ENCODE measurements at places on chromosomes 11 and 22.

GRCh38 chr11:94400050-94400449, 1.2 kb downstream of the GPR83 start:
- DNase-seq, result no peak

DNA sequence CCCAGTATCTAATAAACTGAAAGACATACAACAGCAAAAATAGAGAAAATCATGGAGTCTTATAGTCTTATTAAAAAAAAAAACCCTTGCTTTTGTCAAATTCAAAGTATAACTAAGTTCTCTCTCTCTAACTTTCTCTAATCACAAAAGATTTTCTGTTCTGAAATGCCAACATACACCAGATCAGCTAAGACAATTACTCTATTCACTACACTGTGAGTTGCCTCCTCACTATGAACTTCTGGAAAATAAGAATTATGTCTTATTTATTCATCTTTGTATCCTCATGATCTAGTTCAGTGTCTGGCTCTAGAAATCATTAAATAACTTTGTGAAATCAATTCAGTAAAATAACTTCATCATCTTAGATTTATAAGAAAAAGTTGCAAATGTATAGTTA, 12.7 kb downstream of the FAM76B start:
- DNase-seq, result no peak

DNA sequence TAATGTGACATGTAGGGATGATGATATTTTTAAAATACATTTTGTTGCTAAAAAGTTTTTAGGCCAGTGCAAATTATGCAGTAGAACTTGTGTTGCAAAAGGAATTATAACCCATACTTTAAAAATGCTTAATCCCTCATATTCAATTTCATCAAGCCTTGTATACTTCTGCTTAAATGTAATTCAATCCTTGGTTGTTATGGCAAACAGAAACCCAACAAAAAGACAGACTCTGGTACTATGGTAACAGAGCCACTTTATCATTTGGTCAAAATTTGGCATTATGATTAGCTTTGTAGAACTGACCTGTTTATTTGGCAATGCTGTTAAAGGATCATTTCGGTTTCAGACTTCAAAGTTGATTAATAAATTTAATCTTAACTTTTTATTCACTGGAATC, 284.8 kb downstream of the TMEM135 start:
- DNase-seq, result no peak

- no peak for DNase-seq
These were observed 120.3 kb upstream of the B3GAT1 start for GRCh38 chr11:134532131-134532920.

DNA sequence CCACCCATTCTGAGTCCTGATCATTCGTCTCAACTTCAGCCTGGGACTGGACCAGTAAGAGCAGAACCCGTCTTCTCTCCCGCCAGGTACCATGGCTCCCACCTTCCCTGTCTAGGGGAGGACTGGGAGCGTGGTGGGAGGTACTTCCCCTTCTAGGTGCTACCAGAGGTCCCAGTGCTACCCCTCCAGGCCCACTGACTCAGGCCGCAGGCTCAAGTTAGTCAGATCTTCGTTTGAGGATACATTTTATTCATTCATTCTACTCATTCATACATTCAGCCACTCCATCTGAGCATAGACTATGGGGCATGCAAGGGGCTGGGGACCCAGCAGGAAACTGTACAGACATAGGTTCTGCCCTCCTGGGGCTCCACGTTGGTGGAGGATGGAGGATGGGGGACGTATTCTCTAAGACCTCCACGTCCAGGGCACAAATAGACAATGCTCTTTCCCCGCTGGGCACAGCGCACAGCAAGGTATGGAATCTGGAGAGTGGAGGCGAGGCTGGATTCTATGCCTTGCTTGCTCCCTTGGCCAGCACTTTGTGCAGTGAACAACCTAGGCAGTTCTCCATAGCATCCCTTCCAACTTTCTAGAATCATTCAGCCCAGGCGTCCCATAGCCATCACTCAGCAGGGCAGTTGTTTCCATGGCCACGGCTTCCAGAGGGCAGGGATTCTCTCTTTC, 1.0 kb upstream of the RAB3IL1 start:
- no peak for DNase-seq

- DNase-seq, result no peak
These were observed 633.0 kb downstream of the TBC1D22A start for GRCh38 chr22:47395481-47395880.

GRCh38 chr11:60498399-60498798, 5.8 kb downstream of the MS4A12 start:
- no peak for DNase-seq

GRCh38 chr11:128608746-128609407, 21.5 kb upstream of the ETS1 start:
- DNase-seq, result no peak

- no peak for DNase-seq
These were observed 4.9 kb downstream of the PNPLA3 start for GRCh38 chr22:43928468-43928867.

- no peak for DNase-seq
These were observed 886.3 kb downstream of the NTM start for GRCh38 chr11:132256528-132257279.

DNA sequence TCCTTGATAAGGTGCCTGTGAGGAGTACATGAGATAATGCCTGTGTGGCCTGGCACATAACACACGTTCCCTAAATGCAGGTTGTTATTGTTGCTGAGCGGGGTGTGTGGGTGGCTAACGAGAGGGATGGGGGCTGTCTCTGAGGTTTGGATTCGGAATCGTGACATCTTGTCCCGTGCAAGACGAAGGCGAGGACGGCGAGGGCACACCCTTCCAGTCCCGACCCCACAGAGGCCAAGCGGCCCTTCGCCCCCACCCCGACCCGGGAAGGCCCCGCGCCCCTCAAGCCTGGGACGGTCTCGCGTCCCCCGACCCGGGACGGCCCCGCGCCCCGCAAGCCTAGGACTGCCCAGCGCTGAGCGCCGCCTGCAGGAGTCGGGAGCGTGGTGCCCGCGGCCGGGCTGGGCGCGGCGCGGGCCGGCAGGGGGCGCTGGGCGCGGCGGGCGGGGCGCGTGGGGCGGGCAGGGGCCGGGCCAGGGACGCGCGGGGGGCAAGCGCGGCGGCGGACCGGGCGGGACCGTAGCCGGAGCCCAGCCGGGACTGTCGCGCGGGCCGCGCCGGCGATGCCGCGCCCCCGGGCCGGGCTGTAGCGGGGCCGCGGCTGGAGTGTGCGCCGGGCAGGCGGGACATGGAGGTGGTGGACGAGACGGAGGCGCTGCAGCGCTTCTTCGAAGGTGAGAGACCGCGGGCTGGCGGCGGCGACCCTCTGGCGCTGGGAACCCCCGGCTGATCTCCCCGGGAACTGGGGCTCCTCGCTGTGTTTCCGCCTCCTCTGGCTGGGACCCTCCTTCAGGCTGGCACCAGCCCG, at the start of gene MYRF:
Gene MYRF, plus strand, starts transcription at position 520 of the 808 bp plus-strand sequence. Its CDS starts 109 bp downstream, at position 629.
- DNase-seq, result peak; percentile 39

DNA sequence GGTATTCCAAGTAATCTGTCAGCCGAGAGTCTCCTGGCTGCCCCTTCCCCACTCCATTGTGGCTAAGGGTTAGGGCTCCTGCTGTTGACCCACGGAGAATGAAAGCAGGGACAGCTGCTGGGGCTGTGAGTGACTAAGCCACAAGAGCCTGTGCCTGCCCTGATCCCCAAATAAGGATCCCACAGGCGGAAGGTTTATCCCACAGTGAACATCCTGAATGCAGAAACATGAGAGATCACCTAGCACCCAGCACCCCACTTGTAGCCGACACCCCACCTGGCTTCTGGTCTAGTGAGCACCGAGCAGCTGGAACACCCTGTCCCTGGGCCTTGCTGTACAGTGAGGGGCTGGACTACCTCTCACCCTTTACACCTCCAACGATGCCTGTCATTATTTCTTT, 117.7 kb upstream of the LMO1 start:
- no peak for DNase-seq

DNA sequence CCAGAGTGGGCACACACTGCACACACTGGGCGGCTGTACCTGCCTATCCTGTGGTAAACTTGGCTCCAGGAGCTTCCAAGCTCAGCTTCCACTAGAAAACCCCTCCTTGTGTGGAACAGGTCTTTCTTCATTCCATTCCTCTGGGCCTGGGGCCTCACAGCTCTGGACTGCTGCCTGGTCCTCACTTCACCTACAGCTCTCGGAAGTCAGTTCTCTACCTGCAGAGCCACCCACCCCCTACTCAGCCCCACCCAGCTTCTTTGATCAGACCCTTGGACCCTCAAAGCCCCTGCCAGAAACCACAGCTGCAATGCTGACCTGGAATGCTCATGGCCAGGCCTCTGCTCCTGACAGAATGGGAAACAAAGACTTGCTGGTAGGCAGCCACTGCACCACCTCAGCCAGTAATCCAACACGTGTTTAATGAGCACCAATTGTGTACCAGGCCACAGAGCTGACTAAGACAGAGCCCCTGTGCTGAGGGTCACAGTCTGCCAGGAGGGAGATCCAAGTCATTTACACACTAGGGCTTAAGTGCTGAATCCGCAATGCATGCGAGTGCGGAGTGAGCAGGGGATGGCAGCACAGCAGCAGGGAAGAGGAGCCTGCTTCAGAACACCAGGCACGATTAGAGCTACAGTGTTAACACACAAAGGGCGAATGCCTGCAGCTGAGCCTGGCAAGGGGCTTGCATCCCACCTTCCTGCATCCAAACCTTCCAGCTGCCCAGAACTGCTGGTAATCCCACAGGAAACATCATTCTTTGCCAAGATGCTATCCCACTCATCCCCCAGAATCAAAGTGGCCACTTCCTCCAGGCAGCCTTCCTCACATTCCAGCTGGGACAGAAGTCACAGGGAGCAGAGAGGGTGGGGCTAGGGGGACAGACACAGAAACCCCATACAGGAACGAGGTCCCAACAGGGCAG, 4.6 kb downstream of the GNB1L start:
- DNase-seq, result no peak

DNA sequence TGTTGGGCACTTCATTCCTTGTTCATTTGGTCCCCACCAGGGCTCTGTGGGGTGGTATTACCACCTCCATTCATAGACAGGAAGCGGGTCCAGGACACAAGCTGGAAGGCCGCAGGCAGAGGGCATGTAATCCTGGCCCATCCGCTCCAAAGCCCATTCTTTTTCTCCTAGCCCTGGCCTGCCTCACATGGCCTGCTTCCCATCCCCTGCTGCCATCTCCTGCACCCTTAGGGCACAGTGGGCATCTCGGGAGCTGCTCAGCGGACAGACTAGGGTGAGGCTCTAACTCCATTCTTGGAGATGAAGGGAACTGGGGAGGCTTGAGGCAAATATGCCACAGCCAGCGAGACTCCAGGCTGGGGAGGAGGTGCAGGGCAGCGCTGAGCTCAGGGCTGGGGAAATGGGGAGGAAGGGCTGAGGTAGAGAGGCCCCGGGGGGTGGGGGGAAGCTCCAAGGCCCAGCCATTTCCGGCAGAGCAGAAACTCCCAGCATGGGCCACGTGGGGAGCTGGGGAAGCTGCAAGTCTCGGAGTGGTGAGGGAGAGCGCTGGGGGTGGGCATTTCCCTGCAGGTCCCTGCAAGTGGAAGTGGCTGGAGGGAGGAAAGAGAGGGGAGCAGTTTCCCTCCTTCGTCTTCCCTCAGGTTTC, 14.3 kb upstream of the BCL9L start:
- no peak for DNase-seq

DNA sequence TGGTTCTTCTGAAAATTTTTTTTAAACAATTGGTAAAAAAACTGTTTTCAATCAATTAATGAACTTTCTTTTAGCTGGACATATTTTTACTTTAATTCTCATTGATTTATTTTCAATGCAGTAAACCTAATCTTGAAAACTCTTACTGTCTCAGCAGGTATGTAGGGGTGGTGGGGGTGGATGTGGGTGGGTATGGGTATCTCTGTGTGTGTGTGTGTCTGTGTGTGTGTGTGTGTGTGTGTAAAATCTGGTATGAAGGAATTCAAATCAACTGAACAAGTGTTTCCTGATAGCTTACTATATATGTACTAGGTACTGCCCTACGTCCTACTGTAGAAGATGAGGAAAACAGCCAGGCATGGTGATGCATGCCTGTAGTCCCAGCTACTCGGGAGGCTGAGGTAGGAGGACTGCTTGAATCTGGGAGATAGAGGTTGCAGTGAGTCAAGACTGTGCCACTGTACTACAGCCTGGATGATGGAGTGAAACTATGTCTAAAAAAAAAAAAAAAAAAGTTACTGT, 75.5 kb downstream of the MRTFA start:
- no peak for DNase-seq

DNA sequence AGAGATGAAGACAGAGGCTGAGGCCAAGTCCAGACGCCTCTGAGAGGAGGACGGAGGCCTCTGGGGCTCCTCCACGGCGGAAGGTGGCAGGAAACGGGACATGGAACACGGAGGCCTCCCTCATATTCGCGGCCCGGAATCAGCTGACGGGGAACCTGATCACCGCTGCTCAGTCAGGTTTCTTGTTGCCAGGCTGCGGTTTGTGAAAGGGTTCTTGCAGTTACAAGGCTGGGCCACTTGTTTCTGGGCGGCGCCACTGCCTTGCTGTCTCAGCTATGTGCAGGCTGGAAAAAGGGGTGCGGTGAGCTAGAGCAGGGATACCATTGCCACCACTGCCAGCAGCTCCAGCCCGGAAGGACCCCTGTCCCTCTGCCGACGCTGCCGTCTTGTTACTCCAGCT, 10.0 kb upstream of the MMP1 start:
- DNase-seq, result no peak

- no peak for DNase-seq
These were observed 35.2 kb upstream of the TRIM29 start for GRCh38 chr11:120173019-120173705.

GRCh38 chr11:9797300-9797699, 133.4 kb downstream of the SWAP70 start:
- DNase-seq, result no peak

All from activated CD4-positive, alpha-beta T cell treated with anti-CD3 and anti-CD28 coated beads, Interleukin-2, amount 50 U/mL, for 4 hours (primary cell).